ENCODE measurements at places on chromosomes 3 and 15.

GRCh38 chr15:100183921-100184495 is 157.8 kb downstream of the ADAMTS17 start:
- H3K27me3 ChIP-seq, result no peaks in the 10 kb centered on the region
- H3K4me3 ChIP-seq, result no peak overlapping the region
- no peak overlapping the region for H3K27ac ChIP-seq

DNA sequence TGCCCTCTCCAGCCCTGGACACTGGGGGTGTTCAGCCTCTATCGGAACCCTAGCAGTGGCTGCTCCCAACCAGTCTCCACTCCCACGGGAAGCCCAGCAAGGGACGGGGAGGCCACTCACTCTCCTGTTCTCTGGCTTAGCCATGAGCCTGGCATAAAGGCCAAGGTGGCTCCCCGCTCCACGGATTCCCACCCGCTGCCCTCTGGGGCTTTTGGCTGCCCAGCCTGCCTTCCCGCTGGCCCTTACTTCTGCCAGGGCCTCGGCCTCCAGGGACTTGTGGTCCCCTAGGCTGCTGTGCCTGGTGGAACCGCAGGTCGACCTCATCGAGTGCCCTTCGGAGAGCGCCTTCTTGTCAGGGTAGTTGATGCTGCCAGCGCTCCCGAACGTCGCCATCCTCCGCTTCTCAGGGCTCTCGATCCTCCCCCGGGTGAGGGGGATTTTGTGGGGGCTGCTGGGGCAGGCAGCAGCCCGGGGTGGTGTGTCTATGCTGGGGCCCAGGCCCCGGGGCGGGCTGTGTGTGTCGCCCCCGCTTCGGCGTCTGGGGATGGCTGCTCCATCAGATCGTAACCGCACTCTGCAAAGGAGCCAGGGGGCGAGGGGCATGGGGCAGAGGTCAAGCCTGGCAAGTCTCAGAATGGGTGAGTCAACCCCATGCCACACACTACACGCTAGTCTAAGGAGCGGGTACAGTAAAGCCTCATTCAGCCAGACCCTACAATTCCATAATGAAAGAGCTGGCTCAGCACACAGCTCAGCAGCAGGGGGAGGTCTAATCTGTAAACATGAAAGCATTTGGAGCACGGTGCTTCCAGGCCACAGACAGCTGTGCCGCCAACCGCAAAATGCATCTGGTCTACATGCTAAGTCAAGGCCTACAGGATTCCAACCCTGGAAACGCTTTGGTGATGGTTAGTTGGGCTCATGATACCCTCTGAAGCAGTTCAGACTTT is 27.3 kb upstream of the RAD18 start:
- no peaks in the 10 kb centered on the region for H3K27me3 ChIP-seq
- H3K4me1 ChIP-seq, result no peaks in the 10 kb centered on the region
- DNase-seq, result no peak
- H3K36me3 ChIP-seq, result no peaks in the 10 kb centered on the region
- no peak overlapping the region for H3K27ac ChIP-seq

- H3K27me3 ChIP-seq, result no peaks in the 10 kb centered on the region
- no peaks in the 10 kb centered on the region for H3K36me3 ChIP-seq
- no peak for DNase-seq
- H3K27ac ChIP-seq, result no peak overlapping the region
- no peaks in the 10 kb centered on the region for H3K4me1 ChIP-seq
These were observed 4.8 kb downstream of the MORC1 start for GRCh38 chr3:109112946-109113760.

- no peak overlapping the region for H3K4me3 ChIP-seq
- H3K27ac ChIP-seq, result no peak overlapping the region
- no peak for DNase-seq
- H3K36me3 ChIP-seq, result no peaks in the 10 kb centered on the region
These were observed 39.7 kb upstream of the TM4SF1 start for GRCh38 chr3:149417174-149417573.

DNA sequence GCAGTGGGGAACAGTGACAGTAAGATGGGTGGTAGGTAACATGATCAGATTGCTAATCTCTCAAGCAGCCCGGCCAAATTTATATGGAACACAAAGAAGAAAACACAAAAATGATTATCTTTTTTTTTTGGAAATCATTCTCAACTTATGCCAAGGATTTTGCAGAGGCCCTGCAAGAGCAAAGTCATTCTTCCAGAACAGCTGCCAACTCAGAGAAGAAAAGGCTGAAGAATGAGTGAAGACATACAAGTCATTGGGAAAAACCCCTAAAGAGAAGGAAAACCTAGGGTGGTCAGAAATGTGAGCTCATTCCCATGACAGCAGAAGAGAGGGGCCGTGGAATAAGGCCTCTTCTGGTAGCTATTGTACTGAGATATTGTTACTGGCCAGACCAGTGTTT is 246.7 kb downstream of the SHOX2 start:
- H3K36me3 ChIP-seq, result no peaks in the 10 kb centered on the region
- H3K4me1 ChIP-seq, result no peaks in the 10 kb centered on the region
- no peak overlapping the region for H3K27ac ChIP-seq
- no peak for DNase-seq

- no peaks in the 10 kb centered on the region for H3K27me3 ChIP-seq
- H3K4me1 ChIP-seq, result peaks cover 10% of the 10 kb centered on the region
- H3K36me3 ChIP-seq, result peaks cover 81% of the 10 kb centered on the region
- no peak for DNase-seq
- H3K27ac ChIP-seq, result no peak overlapping the region
These were observed 22.9 kb downstream of the CTSH start for GRCh38 chr15:78921940-78922339.

DNA sequence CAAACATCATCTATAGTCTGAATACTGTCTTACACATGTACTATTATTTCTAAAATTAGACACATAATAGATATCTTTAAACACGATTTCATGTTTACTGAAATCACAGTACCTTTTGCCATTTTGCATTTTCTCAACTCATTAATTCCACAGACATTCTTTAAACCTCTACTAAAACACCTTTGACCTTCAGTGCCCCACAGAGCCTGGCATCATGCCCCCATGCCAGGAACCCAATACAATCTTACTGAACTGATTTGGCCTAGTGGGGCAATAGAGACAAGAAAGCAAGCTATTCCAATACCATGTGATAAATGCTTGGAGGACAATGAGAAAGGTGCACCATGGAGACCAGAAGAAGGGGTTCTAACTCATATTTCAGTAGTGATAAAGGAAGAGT is 19.3 kb upstream of the GUCA1C start:
- no peak overlapping the region for H3K4me3 ChIP-seq
- no peak for DNase-seq
- H3K4me1 ChIP-seq, result no peaks in the 10 kb centered on the region
- no peak overlapping the region for H3K27ac ChIP-seq
- no peaks in the 10 kb centered on the region for H3K27me3 ChIP-seq
- H3K36me3 ChIP-seq, result no peaks in the 10 kb centered on the region

DNA sequence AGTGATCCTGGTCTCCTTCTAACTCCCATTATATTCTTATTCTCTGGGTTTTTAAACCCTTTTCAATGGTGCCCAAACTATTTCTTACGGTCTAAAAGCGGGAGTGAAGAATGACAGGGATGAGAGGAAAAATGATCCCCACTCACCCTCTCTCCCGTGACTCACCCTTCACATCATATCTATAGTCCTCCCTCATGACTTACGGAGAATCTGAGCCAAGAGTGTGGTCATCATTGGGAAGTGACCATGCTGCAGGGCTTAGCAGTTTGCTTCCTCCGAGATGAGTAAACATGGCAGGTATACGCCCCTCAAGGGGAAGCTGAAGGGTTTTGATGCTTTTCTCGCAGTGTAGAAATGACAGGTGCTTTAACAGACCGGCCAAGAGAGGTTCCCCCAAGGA is 274.0 kb downstream of the RYR3 start:
- no peak overlapping the region for H3K27ac ChIP-seq
- H3K4me1 ChIP-seq, result no peaks in the 10 kb centered on the region
- no peak for DNase-seq
- no peaks in the 10 kb centered on the region for H3K36me3 ChIP-seq
- no peaks in the 10 kb centered on the region for H3K27me3 ChIP-seq

GRCh38 chr3:24428481-24428880 is 66.2 kb downstream of the THRB start:
- no peaks in the 10 kb centered on the region for H3K36me3 ChIP-seq
- H3K27me3 ChIP-seq, result no peaks in the 10 kb centered on the region
- DNase-seq, result no peak
- H3K27ac ChIP-seq, result no peak overlapping the region

DNA sequence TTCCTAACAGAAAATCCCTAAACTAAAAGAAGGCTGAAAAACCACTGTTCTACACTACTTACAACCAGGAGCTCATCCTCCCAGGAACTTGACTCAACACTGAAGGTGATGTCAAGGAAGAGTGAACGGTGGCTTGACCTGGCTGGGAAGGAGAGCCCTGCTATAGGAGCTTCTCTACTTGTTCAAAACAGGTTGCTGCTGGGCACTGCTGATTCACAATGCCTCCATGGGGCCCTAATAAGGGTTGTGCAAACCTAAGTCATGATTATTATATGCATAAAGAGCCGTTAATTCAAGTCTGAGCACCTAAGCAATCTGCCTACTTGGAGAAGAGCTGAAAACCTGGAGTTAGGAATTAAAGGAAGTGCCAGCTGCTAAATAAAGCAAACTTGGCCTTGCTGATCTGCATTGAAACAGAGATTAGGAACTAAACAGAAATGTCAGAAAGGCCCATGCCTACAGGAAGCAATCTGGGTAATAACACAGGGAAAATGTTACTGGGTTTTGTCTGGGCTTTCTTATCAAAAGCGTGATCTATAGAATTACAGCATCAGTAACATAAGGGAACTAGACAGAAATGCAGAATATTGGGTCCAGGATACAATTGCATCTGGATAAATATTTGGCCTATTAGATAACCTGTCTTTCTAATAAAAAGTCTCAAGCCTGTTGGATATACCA is 243.2 kb downstream of the NEK10 start:
- no peaks in the 10 kb centered on the region for H3K27me3 ChIP-seq
- no peak for DNase-seq
- H3K36me3 ChIP-seq, result no peaks in the 10 kb centered on the region
- no peaks in the 10 kb centered on the region for H3K4me1 ChIP-seq
- H3K4me3 ChIP-seq, result no peak overlapping the region
- H3K27ac ChIP-seq, result no peak overlapping the region

- H3K4me1 ChIP-seq, result no peaks in the 10 kb centered on the region
- H3K4me3 ChIP-seq, result no peak overlapping the region
- no peak for DNase-seq
- peaks cover 3% of the 10 kb centered on the region for H3K36me3 ChIP-seq
These were observed 5.3 kb downstream of the EDEM1 start for GRCh38 chr3:5192571-5193365.

GRCh38 chr3:166734734-166735133 is 645.4 kb downstream of the ZBBX start:
- H3K4me1 ChIP-seq, result no peaks in the 10 kb centered on the region
- H3K36me3 ChIP-seq, result no peaks in the 10 kb centered on the region
- no peaks in the 10 kb centered on the region for H3K27me3 ChIP-seq
- H3K4me3 ChIP-seq, result no peak overlapping the region

DNA sequence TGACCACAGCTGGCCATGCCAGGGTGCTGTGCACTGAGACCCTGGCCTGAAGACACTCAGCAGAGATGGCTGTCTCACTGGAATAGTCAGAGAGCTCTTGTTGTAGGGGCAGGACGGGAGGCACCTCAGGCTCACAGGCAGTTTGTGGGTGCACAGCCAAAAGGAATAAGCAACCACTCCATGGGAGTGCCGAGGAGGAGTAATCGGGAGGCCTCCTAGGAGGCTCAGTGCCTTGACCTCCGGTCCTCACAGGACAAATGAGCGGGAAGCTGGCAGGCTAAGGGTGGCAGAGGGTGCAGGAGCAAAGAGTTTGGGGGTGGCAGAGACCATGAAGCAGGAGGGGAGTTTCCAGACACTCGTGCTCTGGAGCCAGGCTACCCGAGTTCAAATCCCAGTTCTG is 81.7 kb downstream of the SMAD6 start:
- H3K27me3 ChIP-seq, result no peaks in the 10 kb centered on the region
- DNase-seq, result no peak
- H3K36me3 ChIP-seq, result peaks cover 19% of the 10 kb centered on the region
- H3K27ac ChIP-seq, result no peak overlapping the region
- no peak overlapping the region for H3K4me3 ChIP-seq

- peak overlapping the region; percentile 69 for H3K27ac ChIP-seq
- H3K36me3 ChIP-seq, result peaks cover 72% of the 10 kb centered on the region
- peak; percentile 87 for DNase-seq
- H3K4me3 ChIP-seq, result no peak overlapping the region
- H3K4me1 ChIP-seq, result peaks cover 80% of the 10 kb centered on the region
These were observed 95.1 kb downstream of the LRIG1 start for GRCh38 chr3:66405701-66406091.

GRCh38 chr15:62141643-62142588 is 23.2 kb downstream of the C2CD4B start:
- no peak overlapping the region for H3K4me3 ChIP-seq
- H3K4me1 ChIP-seq, result no peaks in the 10 kb centered on the region
- H3K27me3 ChIP-seq, result no peaks in the 10 kb centered on the region
- H3K36me3 ChIP-seq, result no peaks in the 10 kb centered on the region

GRCh38 chr3:45603226-45603625 is 8.7 kb downstream of the LIMD1 start:
- H3K4me3 ChIP-seq, result no peak overlapping the region
- no peak for DNase-seq
- no peaks in the 10 kb centered on the region for H3K36me3 ChIP-seq
- H3K27me3 ChIP-seq, result no peaks in the 10 kb centered on the region
- H3K27ac ChIP-seq, result peak overlapping the region; percentile 95

GRCh38 chr15:74257105-74257504 is 21.0 kb downstream of the CCDC33 start:
- H3K4me1 ChIP-seq, result no peaks in the 10 kb centered on the region
- H3K4me3 ChIP-seq, result no peak overlapping the region
- DNase-seq, result no peak
- H3K36me3 ChIP-seq, result no peaks in the 10 kb centered on the region
- H3K27ac ChIP-seq, result no peak overlapping the region
- H3K27me3 ChIP-seq, result no peaks in the 10 kb centered on the region

DNA sequence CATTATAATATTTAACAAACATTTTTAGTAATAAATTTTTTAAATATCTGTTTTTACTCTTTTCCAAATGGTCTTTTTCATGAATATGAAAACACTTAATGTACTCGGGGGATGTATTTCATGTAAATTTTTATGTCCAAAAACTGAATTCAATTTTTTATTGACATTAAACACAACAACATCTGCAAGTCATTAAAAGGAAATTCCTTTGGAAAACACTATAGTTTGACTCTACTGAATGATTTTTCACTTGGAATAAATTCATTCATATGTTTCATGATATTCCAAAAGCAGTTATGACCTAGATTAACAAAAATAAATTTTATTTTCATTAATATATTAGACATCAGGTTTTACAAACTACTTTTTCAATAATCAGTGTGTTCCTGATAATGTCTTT is 239.8 kb upstream of the AGTR1 start:
- no peak overlapping the region for H3K27ac ChIP-seq
